ENCODE measurements at places on chromosomes 12 and 14.
A peak's percentile ranks its signal among the peaks of the same experiment; 100 is the strongest.

DNA sequence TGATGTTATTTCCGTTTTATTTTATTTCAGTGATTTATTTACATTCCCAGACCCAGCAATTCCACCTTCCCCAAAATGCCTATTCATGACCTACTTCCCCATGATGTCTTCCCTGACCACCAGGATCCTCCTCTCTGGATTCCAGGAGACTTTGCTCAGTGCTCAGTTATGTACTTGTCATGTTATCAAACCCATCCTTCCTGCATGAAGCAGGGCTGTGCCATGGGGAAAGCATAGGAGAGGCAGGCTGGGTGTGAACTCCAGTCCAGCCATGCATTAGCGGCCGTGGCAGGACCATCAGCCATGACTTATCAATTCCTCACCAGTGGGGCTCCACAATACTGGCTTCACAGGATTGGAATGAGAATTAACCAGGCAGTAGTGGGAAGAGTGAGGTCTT is 57.8 kb downstream of the B4GALNT3 start:
- DNase-seq: no peak

DNA sequence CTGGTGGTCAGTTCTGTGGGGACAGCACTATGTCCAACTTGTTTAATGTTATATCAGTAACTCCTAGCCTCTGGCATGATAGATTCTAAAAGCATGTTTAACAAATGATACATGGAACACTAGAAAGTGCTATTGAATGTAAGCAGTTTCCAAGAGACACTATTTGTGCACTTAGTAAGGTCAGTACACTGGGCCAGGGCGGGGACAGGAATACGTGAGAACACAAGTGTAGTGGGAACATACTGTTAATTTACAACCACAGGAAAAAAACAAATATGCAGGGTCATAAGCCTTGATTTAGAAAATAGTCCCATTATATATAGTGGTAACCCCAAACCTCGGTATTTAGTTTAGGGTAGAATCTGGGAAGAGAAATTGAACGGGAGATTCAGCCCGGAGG is 88.9 kb upstream of the SLC38A2 start:
- DNase-seq: no peak

DNA sequence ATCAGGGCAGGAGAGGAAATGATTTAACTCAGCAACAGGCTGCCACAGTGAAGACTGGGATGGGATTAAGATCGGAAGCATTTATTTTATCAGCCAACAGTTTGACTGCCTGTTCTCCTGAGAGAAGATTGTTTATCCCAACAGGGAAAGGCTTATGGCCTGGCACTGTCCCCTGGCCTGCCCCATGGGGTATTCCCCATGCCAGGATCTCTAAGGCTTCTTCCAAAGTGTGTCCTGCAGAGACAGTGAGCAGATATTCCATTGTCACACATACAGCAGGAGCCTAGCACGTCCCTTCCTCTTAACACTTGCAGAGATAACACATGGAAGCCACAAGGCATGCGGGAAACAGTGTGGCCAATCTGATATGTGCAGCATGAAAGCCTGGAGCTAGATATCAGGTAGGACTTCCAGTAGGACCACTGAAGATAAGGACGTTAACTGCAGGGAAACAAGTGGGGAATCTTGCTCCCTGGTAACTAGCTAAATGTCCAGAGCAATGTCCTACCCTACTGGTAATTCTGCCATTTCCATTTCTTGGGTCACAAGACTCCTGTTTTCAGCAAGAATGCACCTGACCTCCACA is 48.2 kb downstream of the IQSEC3 start:
- no peak for DNase-seq

DNA sequence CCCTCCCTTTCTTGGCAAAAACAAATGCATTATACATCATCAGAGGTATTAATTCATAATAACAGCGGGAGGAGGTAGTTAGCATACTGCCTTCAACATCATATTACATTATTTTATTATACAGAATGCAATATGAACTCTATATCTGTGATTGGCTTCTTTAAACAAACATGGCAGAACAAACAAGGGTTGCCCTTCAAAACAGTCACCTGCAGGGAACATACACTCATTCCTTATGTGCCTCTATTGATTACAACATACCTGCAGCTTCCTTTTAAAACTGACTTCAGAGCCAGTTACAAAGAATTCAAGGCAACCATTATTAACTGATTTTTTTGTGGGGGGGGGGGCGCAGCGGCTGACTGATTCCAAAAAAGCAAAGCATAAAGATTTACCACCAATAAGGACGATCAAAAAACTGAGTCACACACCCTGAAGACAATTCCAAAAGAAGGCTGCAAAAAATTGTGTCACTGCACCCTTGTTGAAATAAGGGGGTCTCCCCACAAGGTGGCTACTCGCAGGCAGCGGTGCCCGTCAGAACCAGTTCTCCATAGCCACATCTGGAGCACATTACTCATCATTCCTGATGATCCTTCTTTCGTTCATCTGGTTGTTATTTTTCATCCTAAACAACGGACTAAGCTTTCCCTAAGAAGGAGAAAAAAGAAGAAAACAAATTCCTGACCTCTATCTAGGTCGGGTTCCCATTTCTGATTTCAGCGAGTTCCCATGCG is 51.8 kb downstream of the SMUG1 start:
- DNase-seq: no peak

DNA sequence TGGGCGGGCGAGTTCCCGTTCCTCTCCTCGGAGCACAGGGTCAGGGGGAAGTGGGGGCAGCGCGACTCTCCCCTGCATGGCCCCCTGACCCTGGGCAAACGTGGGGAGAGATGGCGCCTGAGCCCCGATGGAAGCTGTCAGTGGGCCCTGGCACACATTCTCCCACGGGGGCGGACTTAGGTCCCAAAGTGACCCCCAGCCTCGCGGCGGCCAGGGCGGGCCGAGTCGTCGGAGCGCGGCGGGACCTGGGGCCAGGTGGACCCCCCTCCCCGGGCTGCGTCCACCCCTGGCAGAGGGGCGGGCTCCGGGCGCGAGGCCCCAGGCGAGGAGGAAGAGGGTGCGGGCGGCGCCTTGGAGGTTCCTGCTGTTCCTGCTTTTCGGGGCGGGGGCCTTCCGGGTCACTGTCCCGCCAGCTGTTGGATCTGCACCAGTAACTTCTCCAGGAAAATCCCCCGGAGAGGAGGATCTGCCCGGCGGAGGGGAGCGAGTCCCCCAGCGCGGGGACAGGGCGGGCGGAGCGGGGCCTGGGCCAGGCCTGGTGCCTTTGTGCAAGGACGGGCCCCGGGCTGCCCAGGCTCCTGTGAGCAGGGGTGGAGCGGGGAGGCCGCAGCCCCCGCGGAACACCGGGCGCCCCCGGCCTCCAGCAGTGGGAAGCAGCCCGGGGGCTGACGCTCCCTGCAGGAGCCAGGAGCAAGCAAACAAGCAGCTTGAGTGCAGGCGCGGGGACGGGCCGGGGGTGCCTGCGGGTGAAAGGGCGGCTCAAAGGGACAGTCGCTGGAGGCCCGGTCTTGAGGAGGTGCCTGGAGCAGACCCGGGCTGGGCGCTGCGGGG is 15.3 kb downstream of the TNFAIP2 start:
- DNase-seq: no peak

DNA sequence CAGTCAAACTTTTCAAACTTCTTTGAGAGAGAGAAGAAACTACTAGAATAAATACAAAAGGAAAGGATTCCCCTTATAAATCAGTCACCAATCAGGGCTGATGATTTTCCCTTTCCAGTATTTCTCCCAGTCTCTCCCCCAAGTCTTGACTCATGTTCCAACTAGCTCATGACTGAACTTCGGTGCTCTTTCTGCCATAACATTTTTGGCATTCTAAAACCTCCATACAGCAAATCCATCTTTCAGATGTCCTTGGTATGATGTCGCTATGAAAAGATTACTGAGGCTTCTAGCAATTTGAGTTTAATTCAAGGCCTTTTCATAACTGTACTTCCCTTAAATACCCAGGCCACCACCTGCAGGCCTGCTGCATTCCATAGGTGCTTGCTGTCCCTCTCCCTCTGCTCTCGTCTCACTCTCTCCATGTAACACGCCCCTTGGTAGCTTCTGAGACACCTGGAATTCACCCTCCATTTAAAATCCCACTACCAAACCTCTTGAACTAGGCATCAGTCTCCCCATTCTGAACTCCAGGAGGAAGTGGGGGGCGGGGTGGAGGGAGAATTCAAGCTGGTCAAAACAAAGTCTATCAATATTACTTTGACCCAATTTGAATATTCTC is 2.4 kb downstream of the PRKD1 start:
- peak; percentile 73 for DNase-seq

DNA sequence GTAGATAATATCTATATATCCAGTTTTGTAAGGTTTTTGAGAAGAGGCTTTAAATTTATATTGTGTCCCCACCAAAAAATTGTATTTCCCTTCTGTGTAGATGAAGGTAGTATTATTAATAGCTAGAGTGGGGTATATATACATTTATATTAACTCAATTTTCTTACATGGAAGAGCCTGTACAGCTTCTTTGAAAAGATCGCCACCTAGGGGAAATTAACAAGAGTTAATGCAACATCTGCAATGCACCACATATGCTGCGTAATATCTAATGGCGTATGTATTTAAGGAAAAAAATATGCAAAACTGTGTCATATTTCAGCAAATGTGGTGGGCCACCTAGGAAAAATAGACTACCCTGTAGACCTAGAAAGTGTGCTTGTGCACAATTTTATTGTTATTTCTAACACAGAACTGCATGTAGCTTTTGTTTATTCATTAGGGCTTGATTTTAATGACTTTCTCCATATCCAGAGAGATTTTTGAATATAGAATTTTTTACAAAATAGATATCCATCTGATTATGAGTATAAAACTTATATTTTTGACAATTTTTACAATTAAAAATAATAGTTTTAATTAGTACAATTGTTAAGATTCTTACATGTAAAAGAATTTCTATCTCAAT is 14.0 kb downstream of the CCER1 start:
- DNase-seq: peak; percentile 87

GRCh38 chr14:73763396-73763795 is 49.2 kb upstream of the PNMA1 start:
- DNase-seq: no peak

GRCh38 chr14:50666772-50667683 is 1.1 kb downstream of the SAV1 start:
- DNase-seq: peak; percentile 76

GRCh38 chr14:79602045-79602444 is 609.3 kb downstream of the DIO2 start:
- no peak for DNase-seq

DNA sequence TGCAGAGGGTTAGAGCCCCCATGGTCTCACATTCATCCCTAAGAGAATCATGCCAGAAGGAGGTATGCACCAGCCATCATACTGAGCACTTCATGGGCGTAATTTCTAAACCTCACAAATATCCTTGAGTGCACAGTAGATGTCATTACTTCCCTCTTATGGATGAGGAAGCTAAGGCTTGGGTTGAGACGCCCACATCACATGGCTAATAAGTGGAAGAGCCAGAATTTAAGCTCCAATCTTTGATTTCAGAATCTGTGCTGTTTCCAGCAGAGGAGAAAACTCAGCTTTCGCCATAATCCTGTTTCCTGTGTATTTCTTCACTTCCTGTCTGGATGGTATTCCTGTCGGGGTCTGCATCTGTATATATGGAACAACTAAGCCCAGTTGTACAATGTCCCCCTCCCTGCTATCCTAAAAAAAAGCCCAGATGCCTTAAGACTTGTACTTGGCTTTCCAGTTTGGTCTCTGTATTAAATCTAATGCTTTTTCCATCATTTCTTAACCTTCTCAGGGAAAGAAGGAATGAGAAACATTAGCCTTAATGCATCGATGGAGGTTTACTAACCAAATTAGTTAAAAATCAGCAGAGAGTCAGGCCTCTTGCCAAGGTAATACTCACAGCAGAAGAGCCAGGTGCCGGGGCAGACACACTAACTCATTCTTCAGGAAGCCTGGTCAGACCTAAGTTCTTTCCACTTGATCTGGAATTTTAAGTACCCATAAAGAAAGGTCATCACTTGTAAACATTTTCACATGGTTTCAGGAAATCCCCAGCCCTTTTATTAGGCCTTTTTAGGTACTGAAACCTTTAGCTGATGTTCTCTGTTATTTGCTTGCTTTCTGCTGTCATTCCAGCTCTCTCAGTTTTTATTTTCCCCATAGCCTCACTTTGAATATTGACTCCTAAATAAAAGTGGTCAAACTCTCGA is 5.3 kb downstream of the ISCU start:
- DNase-seq: no peak

- DNase-seq: no peak
Observed at GRCh38 chr12:48997719-48998496, 1.3 kb downstream of the DDN start.

All from HCEC 1CT (cell line).